ENCODE measurements at places on chromosomes 2 and 18.

GRCh38 chr2:180975585-180975984, 4.8 kb upstream of the UBE2E3 start:
- no peak for DNase-seq

DNA sequence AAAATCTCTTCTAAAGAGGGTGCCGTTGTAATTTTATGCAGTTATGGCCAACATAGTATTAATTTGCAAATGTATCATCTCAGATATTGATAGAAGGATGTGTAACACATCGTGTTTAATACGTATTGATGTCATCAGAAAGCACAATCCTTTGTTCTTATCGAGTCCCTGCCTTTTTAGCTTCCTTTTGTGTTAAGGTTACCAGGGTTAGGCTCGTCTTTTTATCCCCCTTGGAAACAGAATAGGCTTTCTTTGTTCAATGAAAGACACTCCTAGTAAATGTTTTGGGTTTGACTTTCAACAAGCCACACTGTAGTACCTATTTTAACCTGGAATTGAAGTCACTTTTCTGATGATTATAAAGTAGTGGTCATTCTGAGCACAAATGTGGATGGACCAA, 136.2 kb downstream of the WDR7 start:
- no peak for DNase-seq

GRCh38 chr2:48248251-48248933, 281.6 kb upstream of the STON1 start:
- peak; percentile 70 for DNase-seq

DNA sequence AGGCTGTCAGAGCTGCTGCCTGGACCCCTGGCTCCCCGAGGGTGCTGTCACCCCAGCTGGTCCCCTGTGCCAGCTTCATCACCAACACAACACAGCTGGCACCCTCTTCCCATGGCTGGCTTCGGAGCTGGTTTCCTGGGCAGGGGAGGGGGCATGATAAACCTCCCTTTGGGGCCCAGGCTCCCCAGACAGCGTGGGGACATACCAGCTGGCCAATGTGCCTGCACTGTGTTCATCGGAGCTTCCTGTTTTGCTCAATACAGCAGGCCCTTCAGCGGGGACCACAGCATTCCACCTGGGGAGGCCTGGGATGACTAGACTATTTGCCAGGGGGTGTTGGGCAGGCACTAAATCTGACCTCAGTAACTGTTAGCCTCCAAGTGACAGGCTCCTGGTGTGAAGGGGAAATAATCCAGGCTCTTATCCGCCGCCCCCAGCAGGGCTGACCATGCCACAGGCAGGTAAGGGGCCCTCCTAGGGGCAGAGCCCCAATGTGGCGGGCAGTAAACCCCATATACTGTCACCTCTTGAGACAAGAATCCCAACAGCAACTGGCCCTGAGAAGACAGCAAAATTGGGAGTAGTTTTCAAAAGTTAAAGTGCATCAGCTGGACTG, 44.6 kb downstream of the EMX1 start:
- DNase-seq = no peak

DNA sequence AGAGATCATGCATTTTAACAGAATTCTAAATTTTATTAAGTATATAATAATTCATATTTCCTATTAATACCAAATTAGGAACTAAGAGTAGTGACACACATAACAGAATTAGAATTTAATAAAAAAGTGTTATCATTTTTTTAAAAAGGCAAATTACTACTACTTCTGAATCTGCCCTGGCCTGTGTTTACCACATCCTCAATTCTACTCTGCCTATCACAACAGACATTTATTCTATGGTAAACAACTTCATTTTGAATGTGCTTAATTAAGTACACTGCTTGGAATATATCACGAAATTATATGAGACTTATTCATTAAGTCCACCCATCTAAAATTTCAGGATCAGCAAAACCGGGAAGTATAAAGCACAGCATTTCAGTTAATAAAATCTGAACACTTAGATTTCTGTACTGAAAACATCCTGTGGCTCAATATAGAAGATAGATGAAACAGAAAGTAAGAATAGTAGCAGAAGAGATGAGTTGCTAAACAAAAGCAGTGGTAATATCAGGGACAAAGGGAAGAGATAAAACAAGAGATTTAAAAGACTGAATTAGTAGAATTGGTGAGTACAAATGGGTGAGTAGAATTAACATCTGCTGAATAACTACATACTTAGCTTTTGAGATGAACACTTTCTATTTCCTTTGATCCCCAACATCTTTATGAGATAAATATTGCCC, 3.7 kb downstream of the SMC6 start:
- no peak for DNase-seq

GRCh38 chr2:16669388-16669787, 3.8 kb upstream of the CYRIA start:
- no peak for DNase-seq

GRCh38 chr2:38600921-38601455, 1.7 kb downstream of the HNRNPLL start:
- no peak for DNase-seq

- DNase-seq = no peak
Measured at GRCh38 chr2:74886811-74887210, 52.9 kb downstream of the HK2 start.

Data from A549 (cell line).